ENCODE measurements at places on chromosomes 7 and 10. TPM values are rescaled to one million over a fixed set of nuclear protein-coding genes. Genes with fewer than 3 reads are reported as not detected.

The CCL24 gene
- 0.67 TPM for total RNA-seq

The KLF14 gene
- total RNA-seq = 1.1 TPM

The AGBL3 gene
- 5.3 TPM for total RNA-seq

The CD36 gene
- 208 TPM for total RNA-seq

The TLL2 gene
- 1.2 TPM for total RNA-seq

The GRM3 gene
- total RNA-seq = not detected

The TMEM229A gene
- 0.27 TPM for total RNA-seq

The PPP1R3C gene
- 10.9 TPM for total RNA-seq

The TMEM178B gene
- total RNA-seq = 1.1 TPM

The ARHGEF5 gene
- 12.8 TPM for total RNA-seq

The CRTAC1 gene
- total RNA-seq = 23.0 TPM

The MKI67 gene
- 1.3 TPM for total RNA-seq

The TMEM184A gene
- 0.27 TPM for total RNA-seq

The ITPRID1 gene
- total RNA-seq = not detected

The ZNF503 gene
- total RNA-seq = 30.2 TPM

The CYP3A5 gene
- total RNA-seq = 4.6 TPM
